Daoy (cell line): ENCODE measurements at places on chromosomes 12 and 14. TPM values are rescaled to one million over a fixed set of nuclear protein-coding genes. Genes with fewer than 3 reads are reported as not detected.

DHRS2 gene
- total RNA-seq: 5.9 and 7.6 TPM in 2 replicates

- peak; percentile 74 for DNase-seq
Measured at GRCh38 chr14:103074729-103075367, 9.2 kb upstream of the LBHD2 start.

DNA sequence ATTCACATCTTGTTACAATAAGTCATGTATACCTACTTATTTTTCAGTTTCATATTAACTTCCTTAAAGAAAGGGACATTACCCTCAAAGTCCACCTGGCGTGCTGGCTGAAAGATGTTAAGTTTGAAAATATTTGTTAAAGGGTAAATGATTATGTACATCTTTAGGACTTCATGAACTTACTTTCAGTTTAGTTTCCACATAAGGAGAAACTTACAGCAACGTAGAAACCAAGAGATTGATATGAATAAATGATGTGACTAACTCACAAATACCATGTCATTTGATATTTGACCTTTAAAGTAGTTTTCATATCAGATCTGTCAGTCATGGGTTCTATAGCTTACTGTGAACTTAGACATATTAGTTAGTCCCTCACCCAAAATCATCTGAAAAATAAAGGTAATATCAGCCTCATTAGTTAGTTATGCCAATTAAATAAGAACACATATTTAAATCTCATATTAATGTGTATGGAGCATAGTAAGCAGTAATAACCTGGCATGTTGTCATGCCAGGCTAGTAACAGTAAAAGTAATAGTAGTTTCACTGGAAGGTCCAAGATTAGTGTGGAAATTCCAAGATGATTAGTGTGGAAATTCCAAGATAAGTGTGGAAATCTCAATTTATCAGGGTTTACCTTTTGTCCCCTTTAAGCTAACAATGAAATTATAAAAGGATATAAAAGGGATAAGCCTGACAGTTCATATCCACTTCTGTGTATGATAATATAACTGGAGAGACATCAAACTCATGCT, 1.9 kb upstream of the CLEC2D start:
- DNase-seq: no peak

DNA sequence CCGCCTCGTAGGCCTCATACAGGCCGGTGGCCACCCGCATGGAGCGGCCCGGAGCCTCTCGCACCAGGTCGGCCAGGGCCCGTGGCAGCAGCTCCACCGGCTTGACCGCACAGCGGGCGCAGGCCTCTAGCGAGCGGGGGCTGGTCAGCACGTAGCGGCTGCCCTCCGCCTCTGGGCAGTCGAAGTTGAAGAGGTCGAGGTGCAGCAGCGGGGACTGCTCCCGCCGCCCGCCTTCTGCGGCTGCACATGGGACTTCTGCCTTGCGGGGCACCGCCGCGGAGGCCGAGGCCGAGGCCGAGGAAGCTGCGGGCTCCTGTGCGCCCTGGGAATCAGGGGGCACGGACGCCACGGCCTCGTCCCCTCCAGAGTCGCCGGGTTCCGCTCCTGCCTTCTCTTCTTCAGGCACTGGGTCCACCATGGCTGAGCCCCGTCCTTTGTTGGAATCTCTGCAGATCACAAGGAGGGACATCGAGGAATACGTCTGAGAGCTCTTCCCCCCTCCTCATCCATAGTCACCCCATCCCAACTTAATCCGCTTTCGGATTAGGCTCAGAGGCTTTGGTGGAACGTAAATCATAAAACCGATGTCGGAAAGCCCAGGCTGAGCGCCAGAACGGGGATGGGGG, 1.4 kb downstream of the CCDC177 start:
- DNase-seq: no peak
